ENCODE measurements at places on chromosomes 5 and 9.

- DNase-seq = no peak
These were observed 11.3 kb downstream of the MYMK start for GRCh38 chr9:133513214-133514100.

DNA sequence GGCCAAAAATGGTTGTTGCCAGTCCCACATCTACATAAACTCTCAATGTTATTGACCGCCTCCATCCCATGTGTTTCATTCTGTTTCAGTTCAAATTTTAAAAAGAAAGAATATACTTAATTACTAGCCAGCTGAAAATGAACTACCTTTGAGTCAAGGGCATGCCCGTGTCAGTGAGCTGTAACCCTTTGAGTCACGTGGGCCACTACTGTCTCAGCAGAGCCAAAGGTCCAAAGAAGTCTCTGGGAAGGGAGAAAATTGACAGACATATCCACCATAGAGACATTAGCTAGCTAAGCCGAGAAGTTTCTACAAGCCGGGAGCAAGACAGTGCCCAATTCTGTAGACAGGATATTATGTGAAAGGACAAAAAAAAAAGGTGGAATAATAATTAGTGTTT lies 59.7 kb downstream of the NIM1K start:
- DNase-seq = no peak

DNA sequence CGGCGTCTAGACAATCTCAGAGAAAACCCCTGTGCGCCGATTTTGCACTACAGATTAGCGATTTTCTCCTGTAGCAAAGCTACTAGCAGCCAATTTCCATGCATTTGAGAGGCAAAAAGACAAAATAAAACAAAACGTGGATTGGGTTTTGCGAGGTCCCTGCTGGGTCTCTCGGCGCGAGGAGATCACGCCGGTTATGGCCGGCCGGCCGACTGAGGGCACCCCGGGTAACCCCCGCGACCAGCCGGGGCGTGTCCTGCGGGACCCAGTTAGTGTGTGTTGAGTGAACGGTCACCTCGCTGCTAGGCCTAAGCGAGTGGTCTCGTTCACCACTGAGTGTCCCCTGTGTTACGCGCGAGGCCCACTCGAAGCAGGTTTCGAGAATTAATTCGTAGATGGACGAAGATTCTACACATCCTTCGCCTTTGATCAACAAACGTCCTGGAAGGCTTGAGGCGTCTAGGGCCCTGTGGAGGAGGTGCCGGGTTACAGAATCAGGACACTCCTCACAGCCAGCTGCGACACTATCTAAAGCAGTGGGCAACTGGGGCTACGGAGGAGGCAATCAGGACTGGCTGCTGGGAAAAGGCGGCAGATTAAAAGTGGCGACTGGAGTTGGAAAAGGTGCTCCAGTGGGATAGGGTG lies 764 bp upstream of the VDAC1 start:
- no peak for DNase-seq

GRCh38 chr5:16937503-16938161 lies 1.5 kb upstream of the MYO10 start:
- no peak for DNase-seq

DNA sequence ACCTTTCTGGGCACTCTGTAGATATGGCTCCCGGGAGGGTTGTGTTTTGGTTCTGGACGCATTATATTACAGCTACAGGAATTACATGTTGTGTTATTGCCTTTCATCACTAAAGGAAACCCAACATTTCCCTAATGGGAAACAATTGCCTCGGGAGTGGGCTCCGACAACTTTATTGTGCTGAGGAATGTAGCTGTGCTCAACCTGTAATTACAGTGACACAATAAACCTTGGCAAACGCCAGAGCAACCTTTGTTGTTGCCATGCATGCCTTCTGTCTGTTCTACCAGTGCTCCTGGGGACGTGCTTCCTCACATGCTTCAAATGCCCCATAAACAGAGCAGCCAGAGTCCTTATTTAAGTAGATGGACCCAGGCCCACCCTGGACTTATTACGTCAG lies 182.4 kb downstream of the DIRAS2 start:
- no peak for DNase-seq

DNA sequence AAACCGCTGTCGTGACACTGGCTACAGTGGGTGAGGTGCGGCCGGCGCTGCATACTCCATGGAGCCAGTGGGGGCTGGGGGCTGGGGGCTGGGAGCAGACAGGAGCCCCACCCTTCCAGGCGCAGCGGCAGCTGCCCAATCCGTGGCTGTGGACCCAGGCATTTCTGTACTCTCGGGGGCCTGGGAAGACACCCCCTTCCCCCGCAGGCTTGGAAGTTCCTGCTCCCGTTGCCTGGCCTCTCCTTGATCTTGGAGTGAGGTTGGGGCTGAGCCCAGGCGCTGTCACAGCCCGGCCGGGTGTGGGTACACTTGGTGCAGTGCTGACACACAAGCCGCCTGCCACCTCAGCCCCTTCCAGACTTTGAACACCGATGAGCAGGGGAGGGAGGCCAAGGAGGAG lies 27.7 kb upstream of the GGTA1 start:
- no peak for DNase-seq

DNA sequence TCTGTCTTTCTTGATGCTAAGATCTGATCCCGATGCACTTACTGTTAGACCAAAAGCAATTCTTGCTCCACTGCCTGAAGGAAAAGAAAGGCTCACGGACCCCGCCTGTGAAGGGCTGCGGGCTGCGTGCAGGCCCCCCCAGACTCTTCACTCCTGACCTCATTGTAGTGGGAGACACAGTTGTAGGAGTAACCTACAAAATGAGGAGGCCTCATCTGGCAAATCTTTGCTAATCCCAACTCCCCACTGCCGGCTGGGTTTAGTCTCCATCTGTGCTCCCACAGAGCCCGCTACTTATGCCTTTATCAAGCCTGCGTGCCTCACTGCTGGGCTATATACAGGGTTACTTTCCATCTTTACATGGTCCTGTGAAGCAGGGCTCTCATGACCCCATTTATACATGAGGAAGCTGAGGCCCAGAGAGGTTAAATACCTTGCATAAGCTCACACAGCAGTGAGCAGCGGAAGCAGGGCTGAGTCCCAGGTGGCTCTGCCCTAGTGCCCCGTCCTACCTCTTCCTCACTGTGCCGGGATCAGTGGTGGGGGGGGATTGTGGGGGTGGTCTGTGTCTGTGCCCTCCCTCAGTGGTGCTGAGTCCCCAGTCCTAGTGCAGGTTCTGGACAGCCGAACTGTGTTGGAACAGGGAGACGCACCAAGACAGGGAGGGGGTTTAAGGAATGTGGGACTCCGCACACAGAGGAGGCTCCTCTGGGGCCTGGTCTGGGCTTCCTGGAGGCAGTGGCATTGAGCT lies 43.9 kb upstream of the RNF130 start:
- no peak for DNase-seq

DNA sequence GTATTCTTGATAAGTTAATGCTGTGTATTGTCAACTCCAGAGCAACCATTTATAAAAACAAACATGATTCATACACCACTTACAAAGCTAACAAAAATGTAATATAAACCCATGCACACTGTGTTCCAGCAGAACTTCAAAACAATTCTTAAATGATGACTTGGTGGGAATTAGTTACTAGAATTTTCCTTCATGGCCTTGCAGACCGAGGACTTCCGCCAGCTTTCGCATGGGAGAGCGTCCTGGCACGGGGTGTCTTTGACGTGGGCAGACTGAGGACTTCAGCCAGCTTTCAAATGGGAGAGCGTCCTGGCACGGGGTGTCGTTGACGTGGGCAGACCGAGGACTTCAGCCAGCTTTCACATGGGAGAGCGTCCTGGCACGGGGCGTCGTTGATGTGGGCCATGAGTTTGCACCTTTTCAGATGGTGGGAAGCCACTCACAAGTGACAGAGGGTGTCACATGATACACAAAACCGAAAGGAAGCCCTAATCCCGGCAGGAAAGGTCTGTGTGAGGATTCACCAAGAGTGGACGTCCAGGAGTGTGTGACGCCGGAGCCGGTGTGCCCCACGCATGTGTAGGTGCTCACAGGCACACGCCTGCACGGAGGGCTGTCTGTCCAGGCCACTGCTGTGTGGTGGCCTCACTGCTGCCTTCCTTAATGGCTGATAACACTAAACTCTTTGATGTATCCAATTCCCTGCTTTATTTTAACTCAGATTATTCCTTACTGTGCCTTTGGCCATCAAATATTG lies 211.3 kb upstream of the IRX4 start:
- DNase-seq = no peak

- no peak for DNase-seq
These were observed 50.5 kb downstream of the SH3PXD2B start for GRCh38 chr5:172403817-172404216.

GRCh38 chr5:135559354-135559753 lies 19.4 kb downstream of the CXCL14 start:
- no peak for DNase-seq

DNA sequence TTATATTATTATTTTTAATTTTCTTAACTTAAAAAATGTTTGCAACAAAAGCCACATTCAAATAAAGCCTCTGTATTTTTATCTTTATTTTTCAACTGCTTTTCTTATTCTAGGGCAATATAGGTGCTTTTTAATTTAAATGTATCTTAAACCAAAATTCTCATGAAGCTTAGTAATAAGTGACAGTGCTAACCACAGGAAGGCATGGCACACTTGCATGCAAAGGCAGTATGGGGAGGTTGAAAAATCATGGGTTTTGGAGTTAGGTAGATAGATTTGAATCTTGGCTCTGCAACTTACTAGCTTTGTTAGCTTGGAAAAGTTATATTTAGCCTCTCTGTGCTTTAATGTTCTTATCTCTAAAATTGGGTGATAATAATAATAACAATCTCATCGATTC lies 458.0 kb downstream of the DMAC1 start:
- no peak for DNase-seq

- no peak for DNase-seq
These were observed 4.5 kb downstream of the CORO2A start for GRCh38 chr9:98187926-98188325.

DNA sequence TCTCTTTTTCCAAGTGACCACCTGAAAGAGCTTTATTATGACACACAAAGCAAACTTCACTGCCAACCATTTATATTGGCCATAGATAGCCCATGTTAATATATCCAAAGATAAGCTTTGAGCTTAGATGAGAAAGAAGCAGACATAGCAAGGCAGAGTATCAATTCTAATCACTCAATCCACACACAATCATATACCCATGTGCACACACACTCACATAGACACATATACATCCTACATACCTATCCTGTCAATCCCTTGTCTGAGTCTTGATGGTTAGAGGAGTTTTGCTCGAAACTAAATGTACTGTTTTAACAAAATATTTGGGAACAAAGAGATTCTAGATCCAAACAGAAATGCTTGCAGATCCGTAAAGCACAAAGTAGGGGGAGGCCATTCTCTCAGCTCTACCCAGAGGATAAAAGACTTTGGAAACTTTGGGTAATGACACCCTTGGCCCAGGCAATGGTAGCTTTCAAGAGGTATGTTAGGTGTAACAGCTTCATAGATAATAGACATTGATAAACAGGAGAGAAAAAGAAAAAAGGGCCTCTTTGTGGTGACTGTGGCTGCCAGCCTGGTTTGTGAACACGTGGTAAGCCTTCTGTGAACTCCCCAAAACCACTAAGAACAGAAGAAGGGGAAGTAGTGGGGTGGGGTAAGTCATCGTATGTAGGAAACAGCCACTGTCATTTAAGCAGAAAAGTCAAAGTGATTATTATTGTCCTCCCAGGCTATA lies 121.6 kb downstream of the TLR4 start:
- peak; percentile 8 for DNase-seq

- DNase-seq = no peak
These were observed 30.4 kb upstream of the B4GALT1 start for GRCh38 chr9:33197279-33198152.

GRCh38 chr9:105496826-105497225 lies 49.0 kb downstream of the FSD1L start:
- no peak for DNase-seq

DNA sequence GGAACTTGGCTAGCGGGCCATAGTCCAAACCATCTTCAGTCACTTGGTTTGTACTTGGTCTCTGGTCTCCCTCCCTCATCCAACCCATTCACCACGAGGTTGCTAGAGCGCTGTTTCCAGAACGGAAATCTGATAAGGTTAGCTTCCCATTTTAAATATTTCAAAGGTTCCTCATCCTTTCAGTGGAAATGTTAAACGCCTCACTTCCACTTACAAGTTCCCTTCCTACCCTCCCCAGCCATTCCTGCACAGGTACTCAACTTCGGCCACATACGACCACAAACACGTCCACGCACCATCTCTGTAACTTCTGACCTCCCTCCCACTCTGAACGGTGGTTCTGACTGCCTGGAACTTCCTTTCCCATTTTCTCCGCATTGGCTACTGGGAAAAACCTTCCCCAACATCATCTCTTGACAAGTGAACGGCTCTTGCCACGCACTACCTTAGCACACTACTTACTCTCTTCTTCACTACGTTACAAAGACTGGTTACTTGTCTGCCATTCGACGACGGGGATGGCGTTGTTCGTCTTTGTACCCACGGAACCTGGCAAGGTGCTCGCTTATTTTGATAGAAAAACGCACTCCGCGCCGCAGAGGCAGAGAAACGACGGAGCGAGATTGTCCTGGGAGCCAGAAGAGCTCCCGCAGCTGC lies 629 bp downstream of the CCNH start:
- DNase-seq = no peak

- no peak for DNase-seq
These were observed 15.0 kb upstream of the GRHPR start for GRCh38 chr9:37407468-37407867.

GRCh38 chr9:72465593-72465984 lies 55.8 kb upstream of the TMC1 start:
- no peak for DNase-seq

GRCh38 chr5:351084-351920 lies 29.8 kb downstream of the AHRR start:
- DNase-seq = no peak
